WTC11 (cell line): ENCODE measurements at places on chromosomes 16 and 17.

- no peak for DNase-seq
Measured at GRCh38 chr16:88716601-88717001, 10.3 kb downstream of the CTU2 start.

GRCh38 chr16:6574146-6574545 lies 758.5 kb upstream of the RBFOX1 start:
- no peak for DNase-seq

GRCh38 chr17:40283662-40284061 lies 4.0 kb upstream of the CDC6 start:
- no peak for DNase-seq

DNA sequence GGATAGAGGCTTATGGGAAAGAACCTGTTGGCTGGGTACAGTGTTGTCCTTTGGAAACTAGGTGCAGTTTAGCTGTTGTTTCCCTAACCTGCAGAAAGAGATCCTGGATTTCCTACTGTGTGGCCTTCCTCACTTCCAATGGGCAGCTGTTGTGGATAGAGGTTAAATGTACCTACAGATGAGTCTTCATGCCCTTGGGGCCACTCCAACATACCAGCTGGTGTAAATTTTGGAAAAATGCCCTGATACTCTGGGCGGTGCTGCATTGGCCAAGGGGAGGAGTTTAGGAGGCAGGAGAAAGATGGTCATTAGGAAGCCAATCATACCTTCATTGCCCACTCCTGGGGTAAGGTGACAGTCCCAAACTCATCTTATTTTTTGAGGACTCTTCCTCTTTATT lies 70.2 kb downstream of the SNX11 start:
- DNase-seq = no peak
